Activated CD4-positive, alpha-beta T cell treated with anti-CD3 and anti-CD28 coated beads, Interleukin-2, amount 10 ng/mL, durations not matched to agents 24 days and 14 days (primary cell): ENCODE measurements at places on chromosomes 12 and 14.

- no peaks in the 10 kb centered on the region for H3K27me3 ChIP-seq
- H3K4me1 ChIP-seq = peaks cover 22% of the 10 kb centered on the region
- H3K4me3 ChIP-seq = no peak overlapping the region
- no peak overlapping the region for H3K27ac ChIP-seq
- DNase-seq = no peak
Measured at GRCh38 chr14:59294662-59294992, 106.2 kb downstream of the DAAM1 start.

GRCh38 chr14:92974541-92975345 lies 51.8 kb downstream of the CHGA start:
- no peak for DNase-seq
- H3K27ac ChIP-seq = no peak overlapping the region
- H3K27me3 ChIP-seq = no peaks in the 10 kb centered on the region
- no peak overlapping the region for H3K4me3 ChIP-seq
- peaks cover 48% of the 10 kb centered on the region for H3K36me3 ChIP-seq
- no peaks in the 10 kb centered on the region for H3K4me1 ChIP-seq

GRCh38 chr12:122876731-122877130 lies 19.2 kb downstream of the VPS37B start:
- no peak overlapping the region for H3K27ac ChIP-seq
- no peak overlapping the region for H3K4me3 ChIP-seq
- H3K36me3 ChIP-seq = peaks cover 41% of the 10 kb centered on the region
- peaks cover 71% of the 10 kb centered on the region for H3K4me1 ChIP-seq
- DNase-seq = no peak

- no peaks in the 10 kb centered on the region for H3K27me3 ChIP-seq
- no peak overlapping the region for H3K27ac ChIP-seq
- H3K36me3 ChIP-seq = no peaks in the 10 kb centered on the region
- no peak overlapping the region for H3K4me3 ChIP-seq
Measured at GRCh38 chr12:71303199-71303598, 136.4 kb upstream of the LGR5 start.
